CD4-positive, alpha-beta T cell treated with Interleukin-6 for 4 hours (primary cell): ENCODE measurements at places on chromosomes 16 and 17.

GRCh38 chr17:40535924-40536294 is 29.4 kb downstream of the CCR7 start:
- no peak for DNase-seq

DNA sequence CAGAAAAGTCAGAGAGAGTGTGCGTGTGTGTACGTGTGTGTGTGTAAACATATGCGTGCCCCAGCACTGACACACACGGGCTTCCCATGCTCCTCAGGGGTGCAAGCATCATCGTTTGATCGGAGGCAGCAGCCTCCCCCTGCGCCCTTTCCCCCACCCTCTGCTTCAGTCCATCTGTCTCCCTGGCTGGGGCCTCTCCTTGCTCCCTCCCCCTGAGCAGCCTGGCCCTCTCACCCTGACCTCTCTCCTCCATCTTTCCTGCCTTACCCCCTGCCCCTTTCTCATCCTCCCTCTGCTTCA is 4.4 kb downstream of the STX1B start:
- no peak for DNase-seq

DNA sequence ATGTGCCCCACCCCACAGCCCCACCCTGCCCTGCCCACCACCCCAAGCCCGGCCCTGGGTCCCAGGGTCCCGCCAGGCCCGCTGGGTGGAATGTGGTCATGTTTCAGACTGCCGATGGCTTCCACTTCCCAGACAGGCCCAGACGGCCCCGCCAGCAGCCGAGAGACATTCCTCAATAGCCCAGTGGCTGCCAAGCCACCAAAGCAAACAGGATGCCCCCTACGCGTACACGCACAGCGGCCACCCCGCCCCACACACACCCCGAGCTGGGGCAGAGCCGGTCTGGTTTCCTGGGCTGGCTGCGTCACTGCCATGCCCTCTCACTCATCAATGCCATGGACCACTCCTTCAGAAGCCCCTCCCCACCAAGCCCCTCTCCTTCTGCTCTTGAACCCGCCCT is 1.2 kb upstream of the KRT17 start:
- DNase-seq: no peak

- DNase-seq: no peak
These were observed 744 bp upstream of the NF1 start for GRCh38 chr17:31093866-31094599.

- peak; percentile 48 for DNase-seq
These were observed 6.1 kb downstream of the IL21R start for GRCh38 chr16:27408012-27408601.

DNA sequence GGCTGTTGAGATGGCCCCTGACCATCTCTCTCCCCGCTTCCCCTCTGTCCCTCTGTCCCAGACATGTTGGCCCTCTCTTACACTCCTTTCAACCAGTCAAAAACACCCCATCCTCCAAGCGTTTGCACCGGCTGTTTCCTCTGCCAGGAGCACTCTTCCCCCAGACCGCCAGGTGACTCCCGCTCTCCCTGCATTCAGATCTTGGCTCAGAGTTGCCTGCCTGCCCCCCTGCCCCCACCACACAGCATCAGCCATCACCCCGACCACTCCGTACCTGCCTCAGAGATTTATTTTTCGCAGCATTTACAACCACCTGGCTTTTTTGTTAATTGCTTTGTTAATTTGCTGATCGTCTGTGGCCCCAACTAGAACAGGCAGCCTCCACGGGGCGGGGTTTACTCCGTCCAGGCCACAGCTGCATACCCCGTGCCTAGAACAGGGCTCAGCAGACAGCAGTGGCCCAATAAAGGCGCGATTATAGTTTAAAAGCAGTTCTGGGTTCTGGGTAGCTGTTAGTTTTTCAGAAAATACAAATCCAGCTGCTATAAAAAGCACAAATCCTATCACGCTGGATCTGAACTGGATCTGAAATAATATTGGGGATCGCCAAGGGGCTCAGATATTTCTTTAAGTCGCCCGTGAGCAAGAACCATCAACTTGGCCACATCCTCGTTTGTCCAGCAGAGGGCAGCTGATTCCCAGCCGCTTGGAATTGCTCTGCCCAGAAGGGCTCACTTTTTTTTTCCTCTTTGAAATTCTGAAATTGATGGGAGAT is 173.6 kb downstream of the IRF8 start:
- peak; percentile 16 for DNase-seq

GRCh38 chr16:15782573-15783365 is 74.1 kb downstream of the MYH11 start:
- DNase-seq: no peak

GRCh38 chr16:13324851-13325250 is 423.5 kb downstream of the SHISA9 start:
- no peak for DNase-seq
